Smooth muscle cell of the brain vasculature (primary cell): ENCODE measurements at places on chromosomes 5 and 9.
A peak's percentile ranks its signal among the peaks of the same experiment; 100 is the strongest.

DNA sequence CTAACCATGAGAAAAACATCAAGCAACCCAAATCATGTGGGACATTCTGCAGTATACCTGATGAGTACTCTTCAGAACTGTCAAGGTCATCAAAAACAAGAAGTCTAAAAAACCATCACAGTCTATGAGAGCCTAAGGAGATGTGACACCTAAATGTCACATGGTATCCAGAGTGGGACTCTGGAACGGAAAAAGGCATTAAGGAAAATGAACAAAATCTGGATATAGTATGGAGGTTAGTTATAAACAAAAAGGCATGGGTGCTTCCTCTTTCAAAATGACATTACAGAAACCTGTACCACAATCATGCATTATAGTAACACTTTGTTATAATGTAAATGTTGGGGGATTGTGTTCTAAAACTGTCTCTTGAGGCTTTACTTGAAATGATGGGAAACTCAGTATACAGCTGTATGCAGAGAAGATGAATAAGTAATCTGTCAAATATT, 47.4 kb downstream of the PRKACG start:
- no peak for DNase-seq

DNA sequence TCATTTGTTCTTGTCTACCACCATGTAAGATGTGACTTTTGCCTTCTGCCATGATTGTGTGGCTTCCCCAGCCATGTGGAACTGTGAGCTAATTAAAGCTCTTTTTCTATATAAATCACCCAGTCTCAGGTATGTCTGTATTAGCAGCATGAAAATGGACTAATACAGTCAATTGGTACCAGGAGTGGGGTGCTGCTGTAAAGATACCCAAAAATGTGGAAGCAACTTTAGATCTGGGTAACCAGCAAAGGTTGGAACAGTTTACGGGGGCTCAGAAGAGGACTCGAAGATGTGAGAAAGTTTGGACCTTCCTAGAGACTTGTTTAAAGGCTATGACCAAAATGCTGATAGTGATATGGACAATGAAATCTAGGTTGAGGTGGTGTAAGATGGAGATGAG, 488.9 kb downstream of the ISL1 start:
- DNase-seq: no peak

GRCh38 chr9:91187965-91188344, 173.8 kb downstream of the AUH start:
- DNase-seq: peak; percentile 77

- no peak for DNase-seq
Observed at GRCh38 chr9:127781806-127782205, 3.3 kb upstream of the SH2D3C start.

DNA sequence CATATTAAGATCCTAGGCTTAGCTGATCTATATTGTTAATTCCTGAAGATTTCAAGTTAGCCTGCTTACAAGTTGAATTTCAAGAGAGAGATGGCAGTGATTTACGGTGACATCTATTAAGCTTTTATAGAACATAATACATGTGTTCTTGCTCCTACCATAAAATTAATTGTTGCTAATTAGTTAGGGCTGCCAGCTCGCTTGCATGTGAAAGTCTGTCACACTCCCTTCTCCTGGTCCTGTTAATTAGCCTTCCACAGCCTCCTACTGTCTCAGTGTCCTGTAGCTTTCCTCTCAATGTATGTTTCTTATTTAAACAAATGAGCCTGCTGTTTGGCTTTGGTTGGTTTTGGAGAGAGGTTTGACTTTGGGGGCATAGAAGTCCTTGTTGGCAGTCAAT, 247.2 kb downstream of the NTRK2 start:
- no peak for DNase-seq

DNA sequence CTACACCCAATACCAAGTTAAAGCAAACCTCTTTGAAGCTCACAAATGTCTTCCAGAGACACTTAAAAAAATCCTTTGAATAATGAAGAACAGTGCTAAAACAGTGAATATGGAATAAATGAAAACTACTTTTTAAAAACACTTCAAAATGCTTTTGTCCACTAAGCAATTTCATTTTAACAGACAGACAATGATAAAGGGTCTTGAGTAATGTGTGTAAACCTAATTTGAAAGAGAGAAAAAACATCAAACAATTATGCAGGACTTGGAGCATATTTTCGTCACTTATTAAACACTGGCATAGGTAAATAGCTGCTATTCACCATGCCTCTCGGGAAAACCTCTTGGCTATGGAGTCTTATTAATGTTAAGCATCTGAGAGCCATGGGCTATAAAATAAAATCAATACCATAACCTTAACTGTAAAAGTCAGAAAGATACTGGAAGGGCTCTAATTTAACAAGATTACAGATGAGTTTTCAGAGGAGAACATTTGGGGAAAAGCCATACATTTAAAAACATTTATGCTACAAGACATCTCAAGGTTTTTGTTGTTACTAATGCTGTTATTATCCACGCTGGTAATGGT, 177.8 kb downstream of the NFIB start:
- no peak for DNase-seq

- no peak for DNase-seq
Observed at GRCh38 chr9:7523426-7524043, 276.0 kb downstream of the DMAC1 start.

- DNase-seq: no peak
Observed at GRCh38 chr9:841371-842209, at the start of gene DMRT1. DMRT1 (plus strand) TSS chr9:841697; CDS start chr9:841839, 142 bp downstream.

GRCh38 chr5:170623576-170624181, 119.9 kb downstream of the KCNIP1 start:
- DNase-seq: no peak

GRCh38 chr5:32964261-32964660, 253.1 kb downstream of the NPR3 start:
- DNase-seq: no peak

GRCh38 chr5:94778299-94778698, 159.8 kb downstream of the SLF1 start:
- DNase-seq: no peak

DNA sequence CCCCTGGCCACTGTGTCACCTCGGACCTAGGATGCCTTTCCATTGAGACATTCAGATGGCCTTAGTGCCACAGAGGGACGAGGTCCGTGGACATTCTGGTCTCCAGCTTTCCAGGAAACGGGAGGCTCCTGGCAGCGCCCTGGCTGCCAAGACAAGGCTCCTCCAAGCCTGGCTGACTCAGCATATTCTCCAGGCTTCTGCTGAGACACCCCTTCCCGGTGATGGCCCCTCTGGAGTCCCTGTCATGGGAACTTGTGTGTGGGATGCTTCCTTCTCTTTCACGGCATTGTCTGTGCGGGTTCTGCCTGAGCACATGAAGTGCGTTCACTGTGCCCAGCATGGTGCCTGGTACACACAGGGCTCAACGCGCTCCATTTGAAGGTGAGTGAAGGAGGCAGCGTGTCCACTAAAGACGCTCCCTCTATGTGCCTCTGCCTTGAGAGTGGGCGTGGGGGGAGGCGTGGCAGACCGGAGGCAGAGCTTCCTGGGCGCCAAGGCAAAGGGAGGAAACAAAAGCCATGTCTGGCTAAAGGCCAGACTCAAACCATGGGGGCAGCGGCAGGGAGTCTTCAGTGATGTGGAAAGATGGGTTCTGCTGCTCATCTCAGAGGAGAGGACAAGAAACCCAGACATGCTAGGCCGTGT, 46.4 kb upstream of the PRRC2B start:
- no peak for DNase-seq

- no peak for DNase-seq
Observed at GRCh38 chr5:119255571-119256356, 100.1 kb upstream of the TNFAIP8 start.

- DNase-seq: no peak
Observed at GRCh38 chr9:15505921-15506320, 4.8 kb downstream of the PSIP1 start.

DNA sequence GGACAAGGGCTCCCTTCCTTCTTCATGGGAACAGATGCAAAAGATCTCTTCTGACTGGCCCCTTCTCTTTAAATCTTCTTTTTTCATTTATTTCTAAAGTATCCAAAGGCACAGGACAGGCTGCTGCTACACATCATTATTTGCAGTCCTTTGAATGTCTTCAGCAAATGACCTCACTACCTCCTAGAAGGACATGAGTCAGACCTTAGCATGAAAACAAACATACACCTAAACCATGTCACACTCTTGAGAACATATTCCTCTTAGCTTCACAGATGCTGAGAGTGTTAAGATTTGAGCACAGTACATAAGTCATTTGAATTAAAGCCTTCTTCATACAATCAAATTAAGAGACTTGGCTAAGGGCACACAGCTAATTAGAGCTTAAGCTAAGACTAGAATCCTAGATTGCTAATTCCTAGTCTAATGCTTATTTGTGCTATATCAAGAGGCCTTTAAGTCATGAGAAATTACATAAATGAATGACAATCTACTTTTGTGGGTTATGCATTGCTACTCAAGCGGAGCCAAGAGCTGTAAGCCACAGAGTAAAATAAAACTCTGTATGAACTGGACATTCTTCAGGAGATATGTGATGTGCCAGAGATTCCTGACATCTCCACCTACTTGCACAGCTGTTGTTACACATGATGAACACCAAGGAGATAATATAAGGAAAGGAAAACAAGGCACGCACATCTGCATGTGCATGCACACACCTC, 109.1 kb upstream of the PTGER4 start:
- peak; percentile 44 for DNase-seq

DNA sequence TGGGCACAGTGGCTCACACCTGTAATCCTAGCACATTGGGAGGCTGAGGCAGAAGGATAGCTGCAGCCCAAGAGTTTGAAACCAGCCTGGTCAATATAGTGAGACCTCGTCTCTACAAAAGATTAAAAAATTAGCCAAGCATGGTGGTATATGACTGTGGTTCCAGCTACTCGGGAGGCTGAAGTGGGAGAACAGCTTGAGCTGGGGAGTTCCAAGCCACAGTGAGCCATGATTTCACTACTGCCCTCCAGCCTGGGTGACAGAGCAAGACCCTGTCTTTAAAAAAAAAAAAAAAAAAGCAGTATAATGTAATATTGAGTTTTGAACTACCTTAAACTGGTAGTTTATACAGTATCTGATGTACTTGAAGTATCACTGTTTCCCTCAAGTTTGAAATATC, 358.4 kb downstream of the EBF1 start:
- no peak for DNase-seq

DNA sequence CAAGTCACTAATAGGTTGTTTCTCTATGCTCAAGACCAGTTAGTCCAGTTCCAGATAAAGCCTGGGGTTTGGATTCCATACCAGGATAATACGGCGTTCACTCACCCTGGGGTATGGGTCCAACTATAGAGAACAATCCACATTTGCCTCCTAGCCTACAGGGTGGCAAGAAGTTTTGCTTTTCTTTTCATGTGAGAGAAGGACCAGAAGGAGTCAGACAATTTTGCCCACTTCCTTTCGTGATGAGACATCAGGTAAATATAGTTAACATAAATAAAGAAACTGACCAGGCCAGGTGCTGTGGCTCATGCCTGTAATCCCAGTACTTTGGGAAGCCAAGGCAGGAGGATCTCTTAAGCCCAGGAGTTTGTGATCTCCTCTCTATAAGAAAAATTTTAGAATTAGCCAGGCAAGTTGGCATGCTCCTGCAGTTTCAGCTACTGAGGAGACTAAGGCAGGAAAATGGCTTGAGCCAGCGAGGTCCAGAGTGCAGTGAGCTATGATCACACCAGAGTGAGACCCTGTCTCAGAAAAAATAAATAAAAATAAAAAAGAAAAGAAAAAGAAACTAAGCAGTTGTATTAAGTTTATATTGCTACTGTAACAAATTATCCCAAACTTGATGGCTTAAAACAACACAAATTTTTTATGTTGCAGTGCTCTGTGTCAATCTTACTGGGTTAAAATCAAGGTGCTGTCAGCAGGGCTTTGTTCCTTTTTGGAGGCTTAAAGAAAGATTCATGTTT, 7.5 kb upstream of the REEP5 start:
- DNase-seq: no peak

DNA sequence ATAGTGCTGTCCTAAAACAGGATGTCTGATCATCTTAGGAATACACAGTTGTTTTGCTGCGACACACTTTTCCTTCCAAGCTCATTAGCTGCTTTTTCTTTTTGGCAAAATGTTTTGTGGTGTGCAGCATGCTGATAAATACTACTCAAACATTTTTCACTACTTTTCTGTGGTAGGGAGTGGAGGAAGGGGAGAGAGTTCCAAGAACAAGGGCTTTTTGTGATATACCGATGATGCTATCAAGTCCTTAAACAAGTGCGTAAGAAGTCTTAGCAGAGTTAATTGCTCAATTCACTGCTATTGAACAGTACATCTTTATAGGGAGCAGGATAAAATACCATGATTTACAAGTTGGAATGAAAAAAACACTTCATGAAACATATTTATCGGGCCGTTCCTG, 23.6 kb upstream of the TEK start:
- DNase-seq: no peak

- no peak for DNase-seq
Observed at GRCh38 chr9:116984111-116984510, 297.0 kb downstream of the TRIM32 start.

- peak; percentile 85 for DNase-seq
Observed at GRCh38 chr9:16267281-16268066, 603.0 kb downstream of the BNC2 start.

DNA sequence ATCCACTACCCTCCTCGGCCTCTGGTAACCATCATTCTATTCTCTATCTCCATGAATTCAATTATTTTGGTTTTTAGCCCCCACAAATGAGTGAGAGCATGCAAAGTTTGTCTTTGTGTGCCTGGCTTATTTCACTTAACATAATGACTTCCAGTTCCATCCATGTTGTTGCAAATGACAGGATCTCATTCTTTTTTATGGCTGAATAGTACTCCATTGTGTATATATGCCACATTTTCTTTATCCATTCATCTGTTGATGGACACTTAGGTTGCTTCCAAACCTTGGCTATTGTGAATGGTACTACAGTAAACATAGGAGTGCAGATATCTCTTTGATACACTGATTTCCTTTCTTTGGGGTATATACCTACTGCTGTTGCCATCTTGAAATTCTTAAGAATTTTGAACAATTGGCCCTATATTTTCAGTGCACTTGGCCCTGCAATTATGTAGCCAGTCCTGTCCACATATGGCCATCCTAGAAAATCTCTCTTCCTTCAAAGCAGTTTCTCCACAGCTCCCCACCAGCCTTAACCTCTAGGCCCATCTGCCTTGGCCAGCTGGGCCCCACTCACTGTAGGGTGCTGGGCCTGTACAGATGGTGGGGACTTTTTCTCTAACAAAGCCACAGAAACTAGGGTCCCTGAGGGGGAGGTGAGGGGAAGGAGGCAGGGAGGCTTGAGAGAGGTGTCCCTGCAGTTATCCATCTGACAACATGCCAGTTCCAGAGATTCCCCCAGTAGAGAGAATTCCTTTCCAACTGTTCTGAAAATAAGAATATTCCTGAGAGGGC, 81.9 kb upstream of the LHFPL2 start:
- no peak for DNase-seq

DNA sequence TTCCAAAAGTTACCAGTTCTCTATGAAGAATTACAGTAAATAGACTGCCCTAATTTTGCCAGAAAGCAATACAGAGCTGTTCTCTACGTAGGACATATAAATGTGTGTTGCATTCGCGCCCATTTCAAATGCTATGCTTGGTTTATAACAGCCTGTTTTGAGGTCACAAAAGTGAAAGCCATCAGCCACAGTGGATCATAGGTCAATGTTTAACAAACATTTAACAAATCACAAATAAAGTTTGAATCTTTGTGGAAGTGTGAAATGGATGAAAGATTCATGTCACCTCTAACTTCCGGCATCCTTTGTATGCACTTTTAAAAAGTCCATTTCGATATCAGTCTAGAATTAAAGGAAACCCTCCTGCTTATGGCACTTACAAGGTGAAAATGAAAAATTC, 371.3 kb downstream of the GLIS3 start:
- no peak for DNase-seq
